ENCODE measurements at places on chromosomes 16 and 17.
A peak's percentile ranks its signal among the peaks of the same experiment; 100 is the strongest.

DNA sequence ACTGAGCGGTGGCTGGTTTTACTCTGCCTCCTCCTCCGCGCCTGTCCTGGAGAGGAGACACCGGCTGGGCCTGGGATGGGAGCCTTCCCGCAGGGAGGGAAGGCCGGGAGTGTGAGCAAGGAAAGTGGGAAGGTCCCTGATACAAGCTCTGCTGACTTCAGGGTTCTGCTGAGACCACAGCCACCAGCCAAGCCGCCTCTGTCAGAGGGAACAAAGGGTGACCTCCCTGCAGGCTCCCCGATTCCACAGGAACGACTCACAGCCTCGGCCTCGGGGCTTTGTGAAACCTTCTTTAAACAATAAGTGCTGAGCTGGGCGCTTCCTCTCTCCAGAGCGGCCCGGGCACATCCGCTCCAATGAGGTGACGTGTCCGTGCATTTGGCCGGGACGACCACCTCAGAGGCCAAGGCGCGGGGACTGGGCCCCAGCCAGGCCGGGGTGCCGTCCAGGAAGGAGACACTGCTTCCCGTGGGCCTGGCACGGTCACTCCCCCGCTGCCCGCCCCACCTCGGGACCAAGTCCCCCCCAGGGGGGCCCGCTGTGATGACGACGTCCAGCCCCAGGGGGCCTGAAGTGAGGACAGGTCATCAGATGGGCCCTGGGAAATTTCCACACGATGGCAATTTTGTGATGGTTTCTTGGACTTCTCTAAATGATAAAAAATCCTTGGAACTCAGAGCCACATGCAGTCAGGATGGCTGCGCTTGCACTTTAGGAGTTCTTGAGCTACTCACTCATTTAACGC, 11.8 kb upstream of the CIBAR2 start:
- peak; percentile 78 for DNase-seq

DNA sequence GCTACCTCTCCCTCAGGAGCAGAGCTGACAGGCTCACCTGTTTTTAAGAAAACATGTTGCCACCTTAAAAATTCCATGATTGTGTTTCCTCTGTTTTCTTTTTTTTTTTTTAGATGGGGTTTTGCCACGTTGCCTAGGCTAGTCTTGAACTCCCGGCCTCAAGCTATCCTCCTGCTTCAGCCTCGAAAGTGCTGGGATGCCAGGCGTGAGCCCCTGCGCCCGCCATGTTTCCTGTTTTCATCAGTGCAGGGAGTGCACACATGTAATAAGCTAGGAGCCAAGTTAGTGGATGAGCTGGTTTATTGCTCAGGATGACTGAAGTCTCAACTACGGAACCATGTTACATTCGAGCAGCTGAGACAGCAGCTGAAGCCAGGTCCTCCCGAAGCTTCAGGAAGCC, 13.6 kb downstream of the MRM3 start:
- no peak for DNase-seq

GRCh38 chr17:31553506-31553905, 162.0 kb downstream of the RAB11FIP4 start:
- DNase-seq: no peak

DNA sequence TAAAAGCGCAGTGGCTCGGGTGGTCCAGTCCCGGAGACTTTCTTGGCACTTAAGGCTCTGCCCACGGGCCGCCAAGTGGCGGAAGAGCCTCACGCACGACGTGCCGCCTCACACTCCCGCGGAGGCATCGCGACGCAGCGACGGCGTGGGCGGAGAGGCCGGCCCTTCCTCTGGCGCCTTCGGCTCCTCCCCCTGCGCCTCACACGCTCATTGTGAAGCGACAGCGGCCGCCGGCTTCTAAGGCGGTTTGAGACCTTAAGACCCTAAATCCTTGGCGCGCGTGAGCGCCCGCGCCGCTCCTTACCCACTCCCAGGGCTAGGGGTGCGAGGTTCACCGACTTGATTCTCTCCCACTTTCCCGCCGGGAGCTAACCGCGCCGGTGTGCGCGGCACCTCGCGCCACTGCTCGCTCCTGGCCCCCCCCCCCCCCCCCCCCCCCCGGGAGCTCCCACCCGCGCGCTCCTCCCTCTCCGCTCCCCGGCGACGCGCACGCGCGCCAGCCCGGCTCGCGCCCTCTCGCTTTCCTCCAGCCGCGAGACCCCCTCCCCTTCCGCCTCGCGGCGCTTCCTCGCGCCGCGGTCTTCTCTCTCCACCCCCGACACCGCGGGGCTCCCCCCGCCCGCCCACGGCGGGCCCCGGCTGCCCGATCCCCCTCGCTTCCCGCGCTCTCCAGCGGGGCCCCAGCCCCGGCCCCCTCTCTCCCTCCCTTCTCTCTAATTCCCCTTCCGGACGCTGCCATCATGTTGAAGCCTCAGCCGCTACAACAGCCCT, at the start of gene ATXN2L:
Gene ATXN2L, plus strand, starts transcription at position 480 of the 771 bp plus-strand sequence. Its CDS starts 261 bp downstream, at position 741.
- DNase-seq: peak; percentile 98

GRCh38 chr16:1073566-1074378, 1.2 kb downstream of the SSTR5 start:
- DNase-seq: no peak

- DNase-seq: peak; percentile 63
Observed at GRCh38 chr16:48117217-48118105, 38.3 kb downstream of the ABCC12 start.

DNA sequence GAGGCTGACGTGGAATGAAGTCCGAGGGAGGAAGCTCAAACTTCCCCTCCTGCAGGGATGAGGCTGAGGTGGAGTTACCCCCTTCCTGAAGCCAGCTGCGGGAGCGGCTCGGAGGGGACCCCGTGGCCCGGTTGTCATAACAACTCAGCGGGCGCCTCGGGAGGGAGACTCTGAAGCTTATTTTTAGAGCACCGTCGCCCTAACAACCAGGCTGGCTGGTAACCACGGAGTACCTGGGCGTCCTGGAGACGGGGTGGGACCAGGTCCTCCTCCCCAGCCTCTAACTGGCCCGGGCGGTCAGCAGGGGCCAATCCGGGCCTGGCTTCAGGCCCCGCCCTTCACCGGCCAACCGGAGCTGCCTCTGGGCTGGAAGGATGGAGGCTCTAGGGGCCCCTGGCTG, 27.7 kb downstream of the NECAB2 start:
- DNase-seq: peak; percentile 6

Data from fibroblast of skin of right biceps (primary cell).